ENCODE measurements at places on chromosomes 13 and 19. TPM values are rescaled to one million over a fixed set of nuclear protein-coding genes. Genes with fewer than 3 reads are reported as not detected.

Gene CPB2
- total RNA-seq, result not detected

Gene FXYD1
- not detected for total RNA-seq

Gene TGDS
- total RNA-seq, result 9.4 TPM

Gene AZU1
- 0.27 TPM for total RNA-seq

Gene TUBB4A
- 6.5 TPM for total RNA-seq

Gene CLEC17A
- total RNA-seq, result not detected

Gene C13orf42
- total RNA-seq, result not detected

Gene ICAM5
- 0.82 TPM for total RNA-seq

Gene LRRC63
- not detected for total RNA-seq

Gene SLAIN1
- total RNA-seq, result 1.3 TPM

Gene PSG7
- not detected for total RNA-seq

Gene ACTMAP
- 18.6 TPM for total RNA-seq

Gene ARRDC2
- total RNA-seq, result 38.0 TPM

Gene ZNF561
- 7.3 TPM for total RNA-seq

Gene TEKTIP1
- not detected for total RNA-seq

Gene ZNF229
- total RNA-seq, result 3.2 TPM

Gene KLK10
- total RNA-seq, result 0.49 TPM

Gene ZNF557
- 2.8 TPM for total RNA-seq

Gene CGB2
- total RNA-seq, result 0.41 TPM

Gene ICAM1
- total RNA-seq, result 4.4 TPM

Gene SYCN
- not detected for total RNA-seq

Gene ZNF726
- total RNA-seq, result 0.44 TPM

Gene LAMP1
- total RNA-seq, result 100 TPM

Gene NUMBL
- 74.4 TPM for total RNA-seq

Gene PSG3
- not detected for total RNA-seq

Gene DIRAS1
- total RNA-seq, result 4.2 TPM

Gene CYP2A6
- total RNA-seq, result not detected

Gene RAVER1
- total RNA-seq, result 28.3 TPM

Gene APOC4
- not detected for total RNA-seq

Gene RASGRP4
- total RNA-seq, result not detected

Gene SNRPD2
- total RNA-seq, result 803 TPM

Gene NCR1
- total RNA-seq, result not detected

Gene OLFM4
- not detected for total RNA-seq

Gene CA11
- total RNA-seq, result 12.6 TPM

Gene TEAD2
- 20.4 TPM for total RNA-seq

Gene RUBCNL
- total RNA-seq, result 0.08 TPM

Gene ACP7
- 0.23 TPM for total RNA-seq

Gene MEIOSIN
- total RNA-seq, result not detected

Gene ZNF677
- total RNA-seq, result not detected

Gene SPACA4
- total RNA-seq, result not detected

Gene FXYD3
- total RNA-seq, result 0.32 TPM

Gene STXBP2
- 38.6 TPM for total RNA-seq

Gene S1PR2
- total RNA-seq, result 0.86 TPM

Gene UNC13A
- 1.5 TPM for total RNA-seq

Gene NOVA2
- 0.29 TPM for total RNA-seq

Gene TNNT1
- 96.6 TPM for total RNA-seq

Gene ZNF382
- not detected for total RNA-seq

Gene CRX
- total RNA-seq, result not detected

Gene GSX1
- not detected for total RNA-seq

Gene TEX26
- total RNA-seq, result not detected

Gene ZNF285
- total RNA-seq, result 2.3 TPM

Gene WASF3
- total RNA-seq, result 0.05 TPM

Gene B3GNT8
- total RNA-seq, result not detected

Gene PABPC3
- total RNA-seq, result 0.23 TPM

Gene PLK5
- not detected for total RNA-seq

Gene CCDC122
- 2.9 TPM for total RNA-seq

Gene PLEKHA4
- 2.2 TPM for total RNA-seq

Gene KPNA3
- 29.5 TPM for total RNA-seq

Gene NFKBIB
- total RNA-seq, result 111 TPM

All from A549 treated with ZK216348 at 1 μM for 4 hours (cell line).